Epithelial cell of proximal tubule (primary cell): ENCODE measurements at places on chromosomes 7 and 10. TPM values are rescaled to one million over a fixed set of nuclear protein-coding genes. Genes with fewer than 3 reads are reported as not detected.

PRKAR2B gene
- total RNA-seq: 4.1 and 5.2 TPM in 2 replicates

CCZ1B gene
- total RNA-seq: 15.1 and 64.3 TPM in 2 replicates

PTPRN2 gene
- 2.5 and 2.8 TPM in 2 replicates for total RNA-seq

SLC13A4 gene
- total RNA-seq: not detected in 2 replicates

ASZ1 gene
- total RNA-seq: not detected in 2 replicates

AKR1C2 gene
- total RNA-seq: 1.0 and 4.4 TPM in 2 replicates

C10orf62 gene
- 0.12 TPM in 1 of 2 replicates, not detected in the other for total RNA-seq

PLXDC2 gene
- 0.86 and 1.4 TPM in 2 replicates for total RNA-seq
